Bone marrow (tissue), 2 donors: ENCODE measurements at places on chromosomes 5 and 9.

DNA sequence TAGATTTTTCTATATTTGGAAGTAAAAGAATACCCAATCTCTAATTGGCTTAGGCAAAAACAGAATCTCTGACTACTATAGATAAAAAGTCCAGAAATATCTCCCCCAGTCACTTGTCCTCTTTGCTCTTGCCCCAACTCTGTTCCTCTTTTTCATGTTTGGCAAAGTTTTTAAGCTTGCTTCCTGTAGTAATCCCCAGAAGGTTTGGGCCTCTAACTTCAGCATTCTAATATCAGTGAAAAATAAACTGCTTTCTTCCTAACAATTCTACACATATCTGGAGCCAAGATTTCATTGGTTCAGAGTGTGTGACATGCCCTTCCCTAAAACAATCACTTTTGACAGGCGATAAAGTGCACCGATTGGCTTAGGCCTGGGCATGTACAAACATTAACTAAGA lies 1680.3 kb downstream of the MAT2B start:
- DNase-seq, result peak; percentile 51

GRCh38 chr9:136483589-136484152 lies 831 bp upstream of the SEC16A start:
- peak; percentile 95 for DNase-seq

DNA sequence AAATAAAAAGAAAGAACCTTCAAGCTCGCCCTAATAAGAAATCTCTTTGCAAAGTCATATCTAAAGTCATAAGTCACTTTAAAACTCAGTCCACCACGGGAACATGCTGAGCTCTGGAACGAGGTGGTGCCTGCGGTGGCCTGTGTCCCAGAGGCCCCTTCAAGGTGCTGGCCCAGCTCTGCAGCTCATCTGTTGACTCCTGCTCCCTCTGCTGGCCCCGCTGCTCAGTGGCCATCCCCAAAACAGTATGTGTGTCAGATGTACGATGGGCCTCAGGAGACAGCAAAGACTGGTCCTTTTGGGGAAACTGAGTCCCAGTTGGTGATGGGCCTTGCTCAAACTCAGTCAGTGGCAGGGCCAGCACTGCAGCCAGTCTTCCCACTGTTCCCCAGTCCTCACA lies 22.8 kb upstream of the FOXB2 start:
- no peak for DNase-seq

DNA sequence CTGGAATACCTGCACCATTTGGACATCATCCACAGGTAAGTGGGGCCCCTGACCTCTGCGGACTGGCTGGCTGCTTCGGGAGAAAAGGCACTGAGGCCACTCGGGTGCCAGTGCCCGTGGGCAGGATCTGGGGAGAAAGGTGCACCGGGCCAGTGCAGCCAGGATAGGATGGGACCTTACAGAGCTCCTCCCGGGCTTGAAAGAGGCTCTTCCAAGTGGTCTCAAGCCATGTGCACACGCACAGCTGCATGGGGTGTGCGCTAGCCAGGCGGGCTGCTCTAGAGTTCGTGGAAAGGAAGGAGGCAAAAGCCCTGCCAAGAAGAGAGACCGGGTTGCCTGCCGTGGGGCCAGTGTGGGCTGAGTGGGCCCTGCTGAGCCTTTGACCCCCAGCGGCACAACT lies 13.4 kb downstream of the STKLD1 start:
- DNase-seq, result no peak

GRCh38 chr5:65478336-65478735 lies 3.4 kb downstream of the ADAMTS6 start:
- DNase-seq, result no peak

- DNase-seq, result no peak
These were observed 18.0 kb downstream of the CLTA start for GRCh38 chr9:36208521-36209253.

DNA sequence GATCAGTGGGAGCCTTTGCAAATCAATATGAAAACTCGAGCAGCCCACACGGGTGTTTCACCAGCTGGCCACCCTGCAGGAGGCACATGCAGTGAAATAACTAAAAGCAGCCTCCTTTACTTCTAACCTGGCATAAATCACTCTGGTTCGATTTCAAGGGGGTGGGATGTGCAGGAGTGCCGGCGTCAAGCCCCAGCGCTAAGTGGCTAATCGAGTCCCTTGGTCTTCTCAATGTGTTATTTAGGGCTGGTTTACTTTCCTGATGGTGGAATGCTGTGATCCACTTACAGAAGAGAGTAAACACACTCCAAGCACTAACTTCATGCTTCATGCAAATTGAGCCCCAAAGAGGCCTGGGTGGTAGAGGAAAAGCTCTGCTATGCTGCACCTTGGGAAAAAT lies 109.4 kb downstream of the TMEM174 start:
- no peak for DNase-seq

DNA sequence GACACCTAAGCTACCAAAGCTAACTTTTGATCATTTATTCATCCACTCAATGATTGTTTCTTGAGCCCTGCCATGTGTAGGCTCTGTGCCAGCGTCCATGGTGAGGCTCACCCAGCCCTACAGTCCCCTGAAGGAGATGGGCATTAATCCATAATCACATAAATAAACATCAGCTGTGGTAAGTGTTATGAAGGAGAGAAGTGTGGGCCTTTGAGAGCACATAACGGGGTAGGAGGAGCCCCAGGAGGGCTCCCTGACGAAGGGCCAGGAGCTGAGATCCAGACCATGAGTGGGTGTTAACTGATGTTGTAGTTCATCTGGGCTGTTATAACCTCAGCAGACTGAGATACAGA lies 53.9 kb upstream of the AFAP1L1 start:
- DNase-seq, result no peak

GRCh38 chr5:40223884-40224402 lies 455.8 kb upstream of the PTGER4 start:
- no peak for DNase-seq

GRCh38 chr5:66529182-66529581 lies 67.0 kb upstream of the MAST4 start:
- no peak for DNase-seq

DNA sequence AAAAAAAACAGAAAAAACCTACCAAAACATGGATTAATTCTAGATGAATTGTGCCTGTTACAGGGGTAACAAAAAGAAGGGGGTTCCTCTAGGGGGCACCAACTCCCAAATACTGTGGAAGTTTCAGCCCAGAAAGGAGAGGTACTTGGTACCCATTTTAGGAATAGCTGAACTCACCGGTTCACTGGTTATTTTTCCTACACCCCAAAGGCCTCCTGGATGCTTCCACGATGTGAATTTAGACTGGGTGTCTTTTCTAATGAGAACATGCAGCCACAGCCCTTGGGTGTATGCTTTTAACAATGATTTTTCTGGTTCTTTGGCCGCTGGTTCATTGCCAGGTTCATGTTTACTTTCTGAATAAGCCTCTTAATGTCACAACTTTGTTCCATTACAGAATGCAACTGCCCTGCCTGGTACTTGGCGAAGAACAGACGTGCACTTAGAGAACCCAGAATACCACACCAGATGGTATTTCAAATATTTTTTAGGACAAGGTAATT lies 46.7 kb downstream of the GARNL3 start:
- no peak for DNase-seq

GRCh38 chr9:3868012-3868411 lies 342.2 kb upstream of the RFX3 start:
- DNase-seq, result no peak

GRCh38 chr9:22240619-22241018 lies 206.0 kb upstream of the DMRTA1 start:
- no peak for DNase-seq

- DNase-seq, result no peak
These were observed 266.4 kb downstream of the DENND1A start for GRCh38 chr9:123663529-123663928.

DNA sequence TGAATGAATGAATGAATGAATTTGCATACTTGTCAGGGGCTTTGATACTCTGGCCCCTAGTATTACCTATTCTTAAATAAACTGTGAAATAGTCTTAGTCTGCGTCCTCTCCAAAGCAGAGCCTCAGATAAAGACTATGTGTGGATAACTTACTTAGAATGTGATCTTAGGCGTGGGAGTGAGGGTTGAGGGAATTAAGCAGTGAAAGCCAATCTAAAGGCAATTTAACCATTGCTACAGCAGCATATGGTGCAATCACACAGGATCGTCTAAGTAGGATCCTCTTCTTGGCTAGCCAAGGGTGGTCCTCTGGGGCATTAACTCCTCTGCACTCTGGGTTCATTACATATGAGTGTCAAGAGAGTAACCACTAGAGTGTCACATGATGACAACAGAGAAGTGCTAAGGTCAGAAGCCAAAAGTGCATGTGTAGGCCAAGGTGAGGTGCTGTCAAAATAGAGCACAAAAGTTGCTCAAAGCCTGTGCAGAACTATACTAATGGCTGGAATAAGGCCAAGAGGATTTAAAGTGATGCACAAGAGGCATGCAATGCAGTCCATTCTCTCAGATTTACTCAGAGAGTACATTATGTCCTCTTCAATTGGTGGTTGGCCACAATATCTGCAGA lies 274.4 kb upstream of the SEMA6A start:
- DNase-seq, result no peak

GRCh38 chr5:107985144-107985543 lies 314.4 kb upstream of the EFNA5 start:
- no peak for DNase-seq

GRCh38 chr5:60685028-60685427 lies 14.9 kb downstream of the DEPDC1B start:
- no peak for DNase-seq

DNA sequence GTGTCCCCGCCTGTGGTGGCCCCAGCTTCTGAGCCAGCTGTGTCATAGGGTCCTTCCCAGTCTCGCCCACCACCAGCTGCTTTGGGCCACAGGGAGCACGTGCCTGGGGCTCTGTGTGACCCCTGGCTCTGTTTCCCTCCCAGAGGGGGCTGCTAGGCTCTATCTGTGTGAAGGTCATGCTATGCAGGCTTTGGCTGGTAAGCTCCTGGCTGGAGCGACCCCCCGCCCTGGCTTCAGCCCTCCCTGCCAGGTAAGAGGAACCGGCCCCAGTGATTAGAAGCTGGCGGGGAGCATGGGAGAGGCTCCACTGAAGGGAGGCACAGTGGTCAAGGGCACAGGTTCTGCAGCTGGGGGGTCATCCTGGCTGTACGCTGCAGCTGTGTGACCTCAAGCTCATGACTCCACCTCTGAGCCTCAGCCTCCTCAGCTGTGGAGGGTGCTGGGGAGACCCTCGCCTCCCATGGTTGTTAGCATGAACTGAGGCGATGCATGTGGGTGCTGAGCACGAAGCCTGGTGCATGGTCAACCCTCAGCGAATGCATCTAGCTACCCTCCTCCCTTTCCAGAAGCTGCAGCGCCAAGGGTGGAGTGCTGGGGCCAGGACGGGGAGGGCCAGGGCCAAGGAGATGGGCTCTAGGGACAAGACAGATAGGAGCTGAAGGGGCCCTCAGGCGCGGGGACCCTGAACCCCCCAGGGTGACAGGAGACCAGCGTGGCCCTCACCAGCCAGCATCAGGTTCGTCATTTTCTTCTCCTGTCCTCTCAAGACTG lies 163.8 kb upstream of the MVB12B start:
- DNase-seq, result no peak

GRCh38 chr9:70259512-70259802 lies 679 bp downstream of the SMC5 start:
- DNase-seq, result no peak

- peak; percentile 5 for DNase-seq
These were observed 288.6 kb upstream of the DAB2 start for GRCh38 chr5:39713250-39713916.

GRCh38 chr9:13284011-13284410 lies 4.5 kb upstream of the MPDZ start:
- DNase-seq, result no peak

GRCh38 chr5:98786191-98786853 lies 12.9 kb downstream of the RGMB start:
- no peak for DNase-seq
